IMR-90 (cell line): ENCODE measurements at places on chromosomes 11 and 22. TPM values are rescaled to one million over a fixed set of nuclear protein-coding genes. Genes with fewer than 3 reads are reported as not detected.
A peak's percentile ranks its signal among the peaks of the same experiment; 100 is the strongest.

HSPB2 gene
- polyA plus RNA-seq = 0.55 and 1.0 TPM in 2 replicates

RHBDD3 gene
- 21.2 and 21.5 TPM in 2 replicates for polyA plus RNA-seq

ANKRD42 gene
- 4.2 and 5.2 TPM in 2 replicates for polyA plus RNA-seq

PAMR1 gene
- polyA plus RNA-seq = 67.5 and 70.7 TPM in 2 replicates

- DNase-seq = peak; percentile 93
Observed at GRCh38 chr22:37501610-37502341, 15.6 kb upstream of the MFNG start.

DNA sequence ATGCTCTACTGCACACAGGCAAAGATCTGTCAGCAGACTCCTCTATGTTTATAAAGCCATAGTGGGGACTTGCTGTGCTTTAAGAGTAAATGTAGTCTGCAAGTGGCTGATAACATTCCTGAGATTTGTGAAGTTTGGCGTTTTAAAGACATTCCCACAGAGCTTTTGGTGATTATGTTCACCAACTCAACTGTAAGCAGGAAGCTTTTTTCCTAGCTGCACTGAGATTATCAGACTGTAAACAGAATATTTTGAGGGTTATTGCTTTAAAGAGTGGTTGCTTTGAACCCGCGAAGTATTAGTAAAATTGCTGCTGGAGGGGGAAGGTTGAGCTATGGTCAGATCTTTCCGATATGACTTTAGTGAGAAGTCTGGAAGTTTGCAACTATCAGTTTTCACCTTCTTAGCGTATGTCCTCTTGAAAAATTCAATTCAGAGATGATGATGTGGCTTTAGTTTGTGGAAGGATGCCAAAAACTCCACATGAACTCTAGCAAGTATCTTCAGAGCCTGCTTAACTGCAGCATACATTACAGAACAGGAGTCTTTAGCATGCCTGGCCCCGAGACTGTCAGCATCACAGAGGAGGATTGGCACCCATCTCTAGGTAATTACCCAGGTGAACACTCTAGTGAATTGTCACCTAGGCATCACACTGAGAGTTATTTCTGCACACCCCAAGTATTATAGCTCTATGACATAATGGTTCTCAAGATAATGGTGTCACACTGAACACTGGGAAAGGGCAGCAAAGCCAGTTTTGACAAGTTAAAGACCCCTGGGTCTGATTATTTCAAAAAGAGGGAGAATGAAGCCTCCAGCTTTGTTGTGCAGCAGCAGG lies 89.9 kb downstream of the MTNR1B start:
- DNase-seq = peak; percentile 90

DNA sequence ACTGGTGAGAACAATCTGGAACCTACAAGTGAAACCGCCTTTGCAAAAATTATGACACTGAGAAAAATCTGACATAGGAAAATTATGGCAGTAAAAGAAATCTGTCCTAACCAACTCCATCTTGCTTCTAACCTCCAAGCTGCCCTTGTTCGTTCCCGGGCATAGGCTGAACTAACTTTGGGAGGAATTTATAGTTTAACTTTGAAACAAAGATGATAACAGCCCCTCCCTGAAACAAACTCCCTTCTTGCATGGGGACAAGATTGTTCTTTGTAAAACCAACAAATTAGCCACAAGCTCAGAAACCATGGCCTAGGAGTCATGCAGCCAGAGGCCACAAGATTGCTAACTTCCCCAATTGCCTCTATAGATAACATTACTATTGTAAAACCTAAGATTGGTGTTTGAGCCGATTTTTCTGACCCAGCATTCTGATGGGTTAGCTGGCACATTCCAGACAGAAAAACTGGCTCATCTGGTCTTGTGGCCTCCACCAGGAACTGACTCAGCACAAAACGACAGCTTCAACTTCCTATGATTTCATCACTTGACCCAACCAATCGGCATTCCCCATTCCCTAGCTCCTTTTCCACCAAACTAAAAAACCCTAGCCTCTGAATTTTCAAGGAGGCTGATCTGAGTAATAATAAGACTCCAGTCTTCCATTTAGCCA lies 3.6 kb upstream of the CCDC81 start:
- peak; percentile 40 for DNase-seq

DNA sequence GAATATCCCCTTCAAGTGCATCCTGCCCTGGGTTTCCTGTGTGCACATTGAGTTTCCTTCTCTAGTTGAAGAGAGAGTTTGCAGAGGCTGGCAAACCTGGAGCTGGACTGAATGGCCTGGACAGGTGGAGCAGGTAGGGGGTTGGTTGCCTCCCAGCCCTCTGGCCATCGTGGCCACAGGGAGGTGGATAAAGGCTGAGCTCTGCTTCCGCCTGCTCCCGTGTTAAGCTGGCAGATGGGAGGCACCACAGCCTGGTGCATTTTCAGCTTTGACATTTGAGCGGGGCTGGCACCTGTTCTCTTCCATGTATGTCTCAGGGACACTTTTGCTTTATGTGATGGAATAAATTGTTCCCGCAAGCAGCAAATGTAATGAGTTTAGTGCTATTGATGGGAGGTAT lies 11.1 kb downstream of the MICAL2 start:
- DNase-seq = no peak

- DNase-seq = no peak
Observed at GRCh38 chr11:4035985-4036384, 58.6 kb upstream of the RRM1 start.

GRCh38 chr22:28992565-28993356 lies 68.9 kb downstream of the C22orf31 start:
- no peak for DNase-seq

GRCh38 chr11:2940147-2940920 lies 11.1 kb upstream of the PHLDA2 start:
- DNase-seq = no peak

- peak; percentile 28 for DNase-seq
Observed at GRCh38 chr11:44775366-44775984, 48.7 kb downstream of the TSPAN18 start.

GRCh38 chr11:64694821-64695365 lies 28.1 kb downstream of the NRXN2 start:
- DNase-seq = no peak

DNA sequence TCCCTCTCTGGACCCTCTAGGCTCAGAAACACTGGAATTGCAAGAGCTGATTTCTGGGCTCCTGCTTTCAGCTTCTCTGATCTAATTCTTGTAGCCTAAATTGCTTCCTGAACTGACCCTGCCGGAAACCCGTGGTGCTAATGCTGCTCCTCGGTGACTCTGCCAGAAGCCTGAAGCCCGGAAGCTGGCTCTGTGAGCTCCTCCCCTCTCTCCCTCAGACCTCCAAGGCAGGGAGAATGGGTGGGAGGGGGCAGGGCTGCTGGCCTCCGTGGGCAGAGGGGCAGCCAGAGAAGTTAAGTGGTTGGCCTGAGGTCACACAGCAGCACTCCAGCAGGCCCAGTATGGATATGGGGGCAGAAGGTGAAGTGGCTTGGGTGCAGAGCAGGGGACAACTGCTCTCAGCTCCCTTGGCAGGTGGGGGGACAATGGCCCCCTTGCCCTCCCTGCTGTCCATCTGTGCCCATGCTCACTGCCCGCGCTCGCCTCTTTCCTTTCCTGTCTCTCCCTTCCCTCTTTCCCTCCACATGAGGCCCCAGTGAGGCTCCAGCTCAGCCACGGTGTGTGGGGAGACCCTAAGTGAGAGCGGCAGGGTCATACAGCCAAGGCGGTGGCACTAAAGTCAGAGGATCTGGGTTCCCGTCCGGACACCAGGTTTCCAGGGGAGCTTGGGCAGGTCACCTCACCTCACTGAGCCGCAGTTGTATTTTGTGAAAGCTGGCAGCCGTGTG lies 16.2 kb downstream of the CAPN5 start:
- peak; percentile 38 for DNase-seq

GRCh38 chr22:39173787-39174497 lies 21.5 kb upstream of the CBX7 start:
- DNase-seq = no peak

GRCh38 chr11:3905080-3905953 lies 49.9 kb downstream of the STIM1 start:
- DNase-seq = peak; percentile 76

DNA sequence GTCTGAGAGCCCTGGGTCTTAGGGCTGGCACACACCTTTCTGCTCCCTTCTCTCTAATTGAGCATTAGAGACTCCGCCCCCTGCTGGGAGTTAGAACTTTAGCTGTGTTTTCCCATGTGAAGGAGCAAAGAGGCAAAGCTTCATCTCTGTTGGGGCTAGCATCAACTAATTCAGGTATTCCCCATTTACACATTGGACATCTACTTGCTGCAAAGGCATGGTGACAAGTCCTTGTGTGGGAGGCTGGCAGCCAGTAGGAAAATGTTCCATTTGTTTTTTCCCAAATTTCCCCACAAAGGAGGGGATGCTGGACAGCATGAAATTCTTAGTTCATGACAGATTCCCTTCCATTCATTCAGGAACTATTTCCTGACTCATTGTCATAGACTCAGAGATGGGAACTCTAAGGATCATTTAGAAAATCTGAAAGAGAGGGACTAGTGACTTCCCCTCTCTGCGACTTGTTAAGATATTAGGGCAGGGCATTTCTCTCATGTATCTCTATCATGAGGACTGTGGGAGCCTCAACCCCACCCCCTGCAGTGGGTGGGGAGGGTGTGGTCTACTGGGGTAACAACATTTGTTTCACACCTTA lies 3.6 kb downstream of the CD44 start:
- DNase-seq = peak; percentile 82
